Fibroblast of skin of left biceps (primary cell): ENCODE measurements at places on chromosomes 3 and 15.

DNA sequence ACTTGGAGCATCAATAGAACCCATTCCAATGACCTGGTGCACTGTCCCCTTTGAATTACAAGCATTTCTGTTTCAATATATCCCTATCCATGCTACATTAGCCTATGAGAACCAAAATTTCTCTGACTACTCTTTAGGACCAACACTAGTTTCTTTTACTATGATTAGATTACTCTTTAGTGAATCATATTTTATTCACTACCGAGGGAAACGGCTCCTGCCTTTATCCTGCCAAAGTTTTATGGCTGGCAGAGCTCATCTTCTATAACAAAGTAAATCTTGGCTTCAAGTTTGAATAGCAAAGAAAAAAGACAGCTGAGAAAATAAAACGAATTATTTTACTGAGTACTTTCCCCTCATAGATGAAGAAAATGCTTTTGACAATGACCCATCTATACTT lies 120.9 kb downstream of the SLC9A9 start:
- DNase-seq = no peak

DNA sequence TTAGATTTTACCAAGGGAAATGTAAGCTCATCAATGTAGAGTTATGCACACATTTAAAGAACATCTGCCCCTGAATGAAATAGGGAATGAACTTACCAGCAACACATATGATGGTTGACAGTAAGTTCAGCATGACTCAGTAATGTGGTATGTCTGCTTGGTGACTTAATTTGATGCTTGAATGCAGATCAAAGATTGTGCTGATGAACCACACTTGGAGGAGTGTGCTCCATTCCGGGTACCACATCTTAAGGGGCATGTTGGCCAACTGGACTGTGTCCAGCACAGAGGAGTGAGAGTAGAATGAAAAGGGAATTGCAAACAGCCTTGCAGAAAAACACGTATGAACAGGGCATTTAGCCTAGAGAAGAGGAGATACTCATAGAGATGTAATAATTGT lies 171.0 kb upstream of the RARB start:
- DNase-seq = peak; percentile 59

DNA sequence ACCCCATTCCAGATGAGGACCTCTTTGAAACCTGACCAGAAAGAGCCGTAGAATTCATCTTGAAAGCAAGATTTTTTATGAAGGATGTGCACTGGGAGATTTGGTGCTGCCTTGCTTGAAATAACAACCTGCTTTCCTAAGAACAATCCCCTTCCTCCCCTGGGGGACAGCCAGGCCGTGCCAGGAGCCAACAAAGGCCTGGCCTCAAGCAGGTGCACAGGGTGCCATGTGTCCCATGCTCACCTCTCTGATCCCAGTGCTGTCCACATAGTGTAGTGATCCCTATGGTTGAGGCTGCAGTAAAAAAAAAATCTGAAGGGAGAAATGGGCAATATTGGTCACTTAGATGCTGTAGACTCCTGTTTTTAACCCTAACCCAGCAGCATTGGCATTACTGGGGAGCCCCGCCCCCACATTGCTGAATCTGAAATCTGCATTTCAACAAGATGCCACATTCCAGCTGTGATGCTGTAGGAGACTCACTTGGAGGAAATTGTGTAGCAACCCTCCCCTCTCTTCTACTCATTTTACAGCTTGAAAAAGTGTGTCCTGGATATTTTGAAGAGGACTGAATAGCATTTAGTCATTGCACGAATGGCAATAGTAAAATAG lies 171.2 kb downstream of the APBA2 start:
- DNase-seq = no peak

DNA sequence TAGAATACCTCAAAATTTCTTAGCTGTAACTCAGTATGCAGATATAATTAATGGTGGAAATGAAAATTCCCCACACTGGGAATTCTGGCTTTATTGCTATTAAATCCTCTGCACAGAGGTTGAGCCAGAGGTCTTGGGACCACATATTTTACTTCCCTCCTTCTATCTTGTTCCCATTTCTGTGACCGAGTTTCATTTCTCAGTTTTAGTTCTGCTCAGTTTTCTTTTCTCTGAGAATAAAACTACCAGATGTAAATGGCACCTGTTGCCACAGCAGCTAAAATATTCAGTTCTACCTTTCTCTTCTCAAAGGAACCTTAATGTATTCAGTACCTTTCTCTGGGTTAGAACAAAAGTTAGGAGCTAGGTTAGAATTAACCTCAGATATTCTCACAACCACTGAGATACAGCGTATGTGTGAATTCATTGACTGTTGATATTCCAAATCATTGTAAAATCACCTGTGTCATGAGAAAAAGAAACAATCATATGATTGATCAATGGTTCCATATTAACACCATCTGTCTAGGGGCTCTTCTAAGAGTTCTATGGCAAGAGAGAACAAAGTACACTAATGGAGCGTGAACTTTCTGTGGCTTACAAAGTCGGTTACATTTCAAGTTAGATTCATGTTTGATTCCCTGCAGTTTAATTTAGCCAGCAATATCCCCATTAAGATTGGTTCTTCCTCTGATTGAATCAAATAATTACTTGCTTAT lies 374.1 kb downstream of the EFHB start:
- no peak for DNase-seq

- no peak for DNase-seq
Measured at GRCh38 chr3:13687517-13687943, 138.6 kb downstream of the FBLN2 start.

DNA sequence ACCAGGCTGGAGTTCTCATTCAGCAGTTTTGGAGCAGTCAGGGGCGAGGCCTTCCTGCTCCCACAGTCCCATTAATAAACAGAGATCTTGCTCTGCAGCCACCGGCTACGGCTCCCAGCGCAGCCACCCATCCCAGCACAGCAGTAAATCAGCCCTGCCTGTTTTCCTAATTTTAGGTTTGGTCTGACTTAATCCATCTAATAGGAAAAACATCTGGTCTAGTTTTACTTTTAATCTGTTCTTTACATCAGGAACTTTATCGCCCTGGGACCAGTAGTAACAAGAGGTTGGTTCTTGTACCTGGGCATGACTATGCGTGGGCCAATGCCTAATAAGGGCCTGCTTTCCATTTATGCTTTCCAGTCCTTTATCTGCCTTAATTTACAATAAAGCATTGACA lies 264.0 kb upstream of the DPH6 start:
- DNase-seq = no peak
